Regular cardiac myocyte (primary cell): ENCODE measurements at places on chromosomes 16 and 17. TPM values are rescaled to one million over a fixed set of nuclear protein-coding genes. Genes with fewer than 3 reads are reported as not detected.

SKAP1 gene
- 0.56 TPM in 1 of 2 replicates, not detected in the other for total RNA-seq

CSH2 gene
- total RNA-seq: not detected in 2 replicates

SLC6A4 gene
- 0.77 and 11.6 TPM in 2 replicates for total RNA-seq

EVPLL gene
- total RNA-seq: not detected in 2 replicates

PRAC1 gene
- not detected in 2 replicates for total RNA-seq

PHF23 gene
- total RNA-seq: 40.0 and 40.8 TPM in 2 replicates

METTL9 gene
- 134 and 142 TPM in 2 replicates for total RNA-seq

PRPF8 gene
- 51.9 and 112 TPM in 2 replicates for total RNA-seq

SPATA22 gene
- 1.5 TPM in 1 of 2 replicates, not detected in the other for total RNA-seq

CSNK1D gene
- total RNA-seq: 36.6 and 55.4 TPM in 2 replicates

PHKB gene
- 58.7 and 110 TPM in 2 replicates for total RNA-seq

CD300LB gene
- not detected in 2 replicates for total RNA-seq

PLLP gene
- under 0.01 TPM in 1 of 2 replicates, not detected in the other for total RNA-seq
